ENCODE measurements at places on chromosomes 7 and 10.

DNA sequence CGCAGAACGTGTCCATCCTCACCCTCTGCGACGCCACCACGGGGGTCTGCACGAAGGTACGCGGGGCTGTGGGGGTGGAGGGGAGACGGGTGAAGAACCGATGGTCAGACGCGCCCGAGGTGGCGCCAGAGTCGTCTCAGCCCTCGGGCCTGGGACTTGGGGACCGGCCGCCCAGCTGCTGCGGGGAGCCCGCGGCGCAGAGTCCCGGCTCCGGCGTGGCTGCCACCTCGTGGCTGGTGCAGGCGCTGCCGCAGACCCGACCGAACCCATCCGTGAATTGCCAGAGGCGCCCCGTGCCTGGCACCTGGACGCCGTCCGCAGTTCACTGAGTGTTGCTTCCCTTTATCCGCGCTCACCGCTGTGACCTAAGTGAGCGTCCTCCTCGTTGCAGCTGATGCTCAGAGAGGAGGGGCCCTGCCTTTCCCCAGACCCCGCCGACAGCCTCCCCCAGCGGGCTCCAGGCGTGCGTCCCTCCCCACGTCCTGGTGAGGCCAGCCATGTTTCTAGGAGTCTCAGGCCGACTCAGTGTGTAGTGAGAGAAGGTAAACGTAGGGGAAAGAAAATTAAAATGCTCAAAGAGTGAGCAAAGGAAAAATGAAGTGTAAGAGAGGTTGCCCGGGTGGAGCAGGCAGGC, 208.7 kb downstream of the PAXIP1 start:
- no peak for DNase-seq

DNA sequence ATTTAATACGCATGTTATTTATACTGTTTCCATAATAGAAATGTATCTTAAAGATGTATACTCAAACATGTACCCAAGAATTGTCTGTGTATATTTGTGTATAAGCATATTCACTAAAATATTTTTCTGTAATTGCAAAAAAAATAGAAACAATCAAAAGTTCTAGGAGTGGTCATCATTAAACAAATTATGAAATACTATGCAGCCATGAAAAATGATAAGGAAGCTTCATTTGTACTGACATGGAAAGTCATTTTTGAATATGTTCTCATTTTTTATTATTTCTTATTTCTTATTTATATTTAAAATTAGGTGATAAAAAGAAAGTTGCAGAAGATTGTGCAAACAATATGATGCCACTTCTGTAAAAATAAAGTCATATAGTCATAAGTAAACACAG, 400.0 kb upstream of the AUTS2 start:
- DNase-seq: no peak

DNA sequence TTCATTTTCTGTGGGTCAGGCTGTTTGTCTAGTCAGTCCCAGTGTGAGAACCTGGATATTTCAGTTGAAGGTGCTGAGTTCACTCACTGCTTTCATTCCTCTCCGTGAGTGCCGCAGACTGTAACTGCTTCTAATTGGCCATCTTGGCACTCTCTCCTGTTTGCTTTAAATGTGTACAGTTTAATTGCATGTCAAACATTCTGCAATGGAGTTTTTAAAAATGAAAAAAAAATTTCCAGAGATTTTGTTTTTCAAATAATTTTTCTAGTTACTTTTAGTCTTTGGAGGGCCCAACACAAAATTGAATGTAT, 87.8 kb downstream of the CCSER2 start:
- no peak for DNase-seq

- no peak for DNase-seq
These were observed 90.1 kb downstream of the SNX10 start for GRCh38 chr7:26381476-26382353.

DNA sequence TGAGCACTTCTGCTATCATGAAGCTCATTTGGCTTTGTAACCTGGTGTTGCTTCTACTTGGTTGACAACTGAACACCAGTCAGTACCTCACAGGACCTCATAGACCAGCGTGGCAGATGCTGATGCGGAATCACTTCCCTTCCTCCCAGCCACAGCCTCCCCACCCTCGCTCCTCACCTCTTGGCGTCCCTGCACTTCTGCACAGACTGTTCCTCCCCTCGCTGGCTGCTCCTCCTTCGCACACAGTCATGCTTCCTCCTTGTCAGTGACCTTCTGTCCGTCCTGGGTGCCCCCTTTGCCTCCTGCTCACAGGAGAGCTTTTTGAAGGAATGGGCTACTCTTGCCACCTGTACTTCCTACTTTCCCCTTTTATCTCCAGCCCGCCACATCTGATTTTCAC, 61.4 kb upstream of the CTBP2 start:
- no peak for DNase-seq

DNA sequence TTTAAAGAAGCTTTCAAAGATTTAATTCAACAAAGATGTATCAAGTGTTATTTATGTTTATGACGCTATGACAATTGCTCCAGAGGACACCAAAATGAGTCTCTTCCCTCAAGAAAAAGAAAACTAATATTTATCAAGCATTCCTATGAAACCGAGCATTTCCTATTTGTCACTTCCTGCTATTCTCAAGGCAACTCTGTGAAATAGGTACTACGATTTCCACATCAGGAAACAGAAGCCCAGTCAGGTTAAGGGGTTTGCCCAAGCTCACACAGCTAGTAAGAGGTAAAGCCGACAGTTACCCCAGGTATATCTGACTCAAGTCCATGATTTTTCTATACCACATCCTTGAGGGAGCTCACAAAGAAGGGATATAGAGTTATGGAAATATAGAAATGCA, 85.9 kb downstream of the TRIL start:
- DNase-seq: no peak

GRCh38 chr7:151113344-151114150, 27.3 kb downstream of the AGAP3 start:
- no peak for DNase-seq

DNA sequence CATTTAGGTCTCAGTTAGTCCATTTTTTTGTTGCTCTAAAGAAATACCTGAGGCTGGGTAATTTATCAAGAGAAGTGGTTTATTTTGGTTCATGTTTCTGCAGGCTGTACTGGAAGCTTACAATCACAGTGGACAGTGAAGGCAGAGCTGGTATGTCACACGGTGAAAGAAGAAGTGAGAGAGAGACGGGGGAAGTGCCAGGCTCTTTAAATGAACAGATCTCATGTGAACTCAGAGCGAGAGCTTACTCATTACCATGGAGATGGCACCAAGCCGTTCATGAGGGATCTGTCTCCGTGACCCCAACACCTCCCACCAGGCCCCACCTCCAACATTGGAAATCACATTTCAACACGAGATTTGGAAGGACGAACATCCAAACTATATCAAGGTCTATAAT, 18.9 kb upstream of the PNLIPRP3 start:
- DNase-seq: no peak

DNA sequence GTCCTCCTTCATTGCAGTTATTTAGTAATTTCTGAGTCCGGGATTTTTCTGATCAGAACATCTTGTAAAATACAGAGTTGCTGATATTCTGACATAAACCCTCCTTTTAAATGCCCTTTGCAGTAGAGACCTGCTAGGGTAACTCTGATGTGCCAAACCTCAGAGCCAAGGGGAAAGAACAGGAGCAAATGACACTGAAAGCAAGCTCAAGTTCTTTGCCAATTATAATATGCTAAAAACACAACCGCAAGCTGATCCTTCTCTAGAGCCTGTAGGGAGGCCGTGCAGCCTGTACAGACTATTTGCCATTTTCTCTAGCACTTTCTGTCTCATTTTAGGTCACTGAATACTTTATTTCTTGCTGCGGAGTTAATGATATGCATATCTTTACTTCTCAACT, 240.4 kb downstream of the CAMK1D start:
- DNase-seq: no peak

- no peak for DNase-seq
These were observed 31.1 kb downstream of the PFKFB3 start for GRCh38 chr10:6233725-6234277.

DNA sequence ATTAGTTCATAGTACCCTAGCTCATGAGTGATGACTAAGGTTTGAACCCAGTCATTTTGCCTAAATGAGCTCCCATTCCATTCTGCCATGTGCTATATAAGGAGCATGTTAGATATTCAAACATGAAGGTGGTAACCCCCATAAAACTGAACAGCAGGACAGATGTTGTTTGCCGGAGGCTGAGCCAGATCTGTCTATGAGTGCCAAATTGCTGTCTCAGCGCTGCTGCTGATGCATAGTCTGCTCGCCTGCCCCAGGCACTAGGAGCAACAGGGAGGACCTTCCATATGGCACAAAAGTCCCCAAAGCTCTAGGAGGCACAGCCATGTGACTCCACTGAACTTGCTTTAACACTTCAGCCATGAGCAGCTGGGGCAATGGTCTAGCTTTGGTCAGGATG, 466.0 kb upstream of the GHITM start:
- no peak for DNase-seq

GRCh38 chr7:2157473-2158279, 75.1 kb downstream of the MAD1L1 start:
- DNase-seq: no peak

DNA sequence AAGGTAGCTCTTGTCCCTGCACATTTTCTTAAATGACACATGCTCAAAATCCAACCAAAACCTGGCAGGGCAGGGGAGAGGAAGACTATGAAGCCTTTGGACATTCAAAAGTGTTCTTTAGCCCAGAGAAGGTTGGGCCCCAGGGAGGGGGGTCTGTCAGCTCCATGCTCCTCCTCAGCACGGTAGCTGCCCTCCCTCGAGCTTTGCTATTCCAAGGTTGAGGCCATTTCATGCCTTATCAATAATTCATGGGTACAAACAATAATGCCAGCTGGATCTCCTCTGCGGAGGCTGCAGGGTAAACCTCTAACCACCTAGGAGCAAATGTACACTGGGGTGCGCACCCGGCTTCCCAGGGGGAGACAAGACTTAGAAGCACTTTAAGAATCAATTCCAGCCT, 61.5 kb downstream of the SLIT1 start:
- no peak for DNase-seq

- DNase-seq: no peak
These were observed 226.5 kb upstream of the STEAP1 start for GRCh38 chr7:89927762-89928161.

DNA sequence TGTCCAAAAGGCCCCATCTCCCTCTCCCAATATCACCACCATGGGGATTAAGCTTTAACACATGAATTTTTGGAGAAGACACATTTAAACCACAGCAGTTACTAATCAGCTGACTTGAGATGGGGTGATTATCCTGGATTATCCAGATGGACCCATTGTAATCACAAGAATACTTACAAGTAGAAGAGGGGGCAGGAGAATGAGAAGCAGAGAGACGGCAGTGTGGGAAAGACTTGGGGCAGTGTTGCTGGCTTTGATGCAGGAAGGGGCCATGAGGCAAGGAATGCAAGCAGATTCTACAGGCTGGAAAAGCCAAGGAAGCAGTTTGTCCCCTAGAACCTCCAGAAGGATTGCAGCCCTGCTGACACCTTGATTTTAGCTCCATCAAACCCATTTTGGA, 30.7 kb upstream of the INMT start:
- no peak for DNase-seq

GRCh38 chr10:33460505-33461294, 126.2 kb upstream of the NRP1 start:
- no peak for DNase-seq

- DNase-seq: no peak
These were observed 1216.4 kb downstream of the CNTNAP2 start for GRCh38 chr7:147332988-147333387.

Data from CD4-positive, alpha-beta T cell treated with Interleukin-1 beta for 1 hour (primary cell).